ENCODE measurements at places on chromosomes 11 and 22. TPM values are rescaled to one million over a fixed set of nuclear protein-coding genes. Genes with fewer than 3 reads are reported as not detected.

Gene UPK3A
- total RNA-seq: not detected

GRCh38 chr22:22710719-22711531 is 66.5 kb downstream of the GGTLC2 start:
- no peaks in the 10 kb centered on the region for H3K27me3 ChIP-seq
- no peaks in the 10 kb centered on the region for H3K4me1 ChIP-seq
- peak; percentile 85 for DNase-seq
- H3K4me3 ChIP-seq: no peak overlapping the region
- H3K36me3 ChIP-seq: no peaks in the 10 kb centered on the region

Gene MRGPRD
- not detected for total RNA-seq

DNA sequence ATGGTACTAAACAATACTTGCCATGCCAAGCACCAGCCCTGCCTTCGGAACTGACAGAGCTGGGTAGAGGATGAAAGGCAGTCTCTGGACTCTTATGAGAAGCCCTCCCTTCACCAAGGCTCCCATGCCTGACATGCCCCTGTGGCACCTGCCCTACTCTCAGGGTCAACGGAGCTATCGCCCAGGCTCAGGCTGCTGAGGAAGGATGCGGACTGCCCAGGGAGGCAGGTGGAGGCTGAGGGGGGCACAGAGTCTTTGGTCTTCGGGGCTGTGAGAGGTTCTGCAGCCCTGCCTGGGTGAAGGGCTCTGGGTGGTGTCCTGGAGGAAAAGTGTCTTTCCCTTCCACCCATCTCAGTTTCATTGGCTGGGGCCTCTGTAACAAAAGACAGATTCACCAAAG is 290.8 kb upstream of the B3GAT1 start:
- no peak for DNase-seq
- H3K4me3 ChIP-seq: no peak overlapping the region
- H3K27ac ChIP-seq: no peak overlapping the region
- H3K4me1 ChIP-seq: no peaks in the 10 kb centered on the region
- peaks cover 11% of the 10 kb centered on the region for H3K27me3 ChIP-seq

GRCh38 chr11:118012083-118012669 is 26.0 kb downstream of the IL10RA start:
- no peaks in the 10 kb centered on the region for H3K27me3 ChIP-seq
- H3K4me1 ChIP-seq: peaks cover 96% of the 10 kb centered on the region
- DNase-seq: peak; percentile 48
- H3K36me3 ChIP-seq: peaks cover 19% of the 10 kb centered on the region

DNA sequence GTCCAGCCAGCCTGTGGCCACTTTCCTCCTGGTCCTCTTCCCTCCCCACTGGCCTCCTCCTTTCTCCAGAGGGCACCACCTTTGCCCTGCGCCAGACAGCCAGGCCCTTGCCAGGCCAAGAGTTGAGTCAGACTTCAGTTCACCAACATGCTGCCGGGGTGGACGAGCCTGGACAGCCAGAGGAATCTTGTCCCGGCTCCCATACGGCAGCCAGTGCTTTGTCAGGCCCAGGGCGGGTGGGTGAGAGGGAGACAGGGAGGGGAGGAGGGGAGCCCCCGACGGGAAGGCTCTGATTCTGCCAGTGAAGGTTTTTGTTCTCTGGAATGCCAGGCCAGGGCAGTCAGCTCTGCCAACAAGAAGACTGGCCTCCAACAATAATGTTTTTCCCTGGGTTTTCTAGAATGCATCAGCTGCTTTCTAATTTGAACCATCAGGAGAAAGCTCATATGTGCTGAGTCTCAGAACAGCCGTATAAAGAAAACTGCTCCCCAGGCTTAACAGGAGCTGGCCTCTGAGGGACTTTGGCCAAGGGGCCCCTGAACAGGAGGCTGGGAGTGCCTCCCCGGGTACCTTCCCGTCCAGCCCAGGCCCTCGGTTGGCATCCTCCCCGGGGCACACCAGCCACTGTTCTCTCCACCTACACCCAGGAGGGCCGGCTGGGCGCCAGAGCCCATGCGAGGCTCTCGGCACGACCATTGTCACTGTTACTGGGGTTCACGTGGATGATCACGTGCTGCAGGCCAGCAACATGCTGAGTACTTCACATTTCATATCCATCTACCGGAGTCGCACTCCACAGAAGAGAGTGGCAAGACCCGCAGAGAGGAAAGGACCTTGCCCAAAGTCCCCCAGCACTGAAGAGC is 28.6 kb downstream of the LIF start:
- peak overlapping the region; percentile 41 for H3K27ac ChIP-seq
- H3K4me3 ChIP-seq: no peak overlapping the region
- no peaks in the 10 kb centered on the region for H3K36me3 ChIP-seq
- no peaks in the 10 kb centered on the region for H3K27me3 ChIP-seq

Gene TRPC6
- not detected for total RNA-seq

- peaks cover 6% of the 10 kb centered on the region for H3K4me1 ChIP-seq
- H3K27ac ChIP-seq: no peak overlapping the region
- peaks cover 12% of the 10 kb centered on the region for H3K27me3 ChIP-seq
These were observed 2.1 kb upstream of the GNAZ start for GRCh38 chr22:23068096-23068831.

DNA sequence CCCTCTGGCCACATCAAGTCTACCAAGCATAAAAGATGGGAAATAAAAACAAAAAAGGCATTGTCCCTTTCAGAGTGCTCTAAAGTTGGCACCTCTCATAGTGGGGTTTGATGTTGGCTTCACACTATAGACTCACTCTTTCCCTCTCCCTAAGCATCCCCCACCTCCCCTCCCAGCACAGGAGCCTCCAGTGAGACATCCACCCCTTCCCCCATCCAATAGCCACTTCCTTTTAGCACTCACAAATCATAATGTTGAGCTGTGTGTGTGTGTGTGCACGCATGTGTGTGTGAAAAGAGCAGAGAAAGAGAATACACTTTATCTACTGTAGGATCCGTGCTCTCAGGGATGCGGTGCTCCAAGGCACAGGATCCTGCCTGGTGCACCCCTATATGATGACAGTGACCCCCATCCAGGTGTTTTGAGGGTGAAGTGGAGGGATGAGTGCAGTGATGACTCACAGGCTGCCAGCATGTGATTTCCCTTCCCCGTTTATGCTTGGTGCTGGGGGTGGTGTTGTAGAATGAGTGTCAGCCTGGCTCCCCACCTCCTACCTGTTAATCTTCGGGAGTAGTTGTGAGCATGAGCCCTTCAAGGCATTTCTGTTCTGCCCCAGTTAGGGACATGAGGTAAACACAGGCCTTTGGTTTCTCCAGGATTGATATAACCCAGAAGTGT is 235.2 kb upstream of the B3GAT1 start:
- no peaks in the 10 kb centered on the region for H3K36me3 ChIP-seq
- peak; percentile 15 for DNase-seq
- H3K27ac ChIP-seq: no peak overlapping the region
- H3K4me1 ChIP-seq: peaks cover 3% of the 10 kb centered on the region
- H3K27me3 ChIP-seq: peaks cover 9% of the 10 kb centered on the region

Gene TPBGL
- total RNA-seq: 0.18 TPM

- no peaks in the 10 kb centered on the region for H3K36me3 ChIP-seq
- no peak overlapping the region for H3K4me3 ChIP-seq
- no peak for DNase-seq
- peaks cover 18% of the 10 kb centered on the region for H3K27me3 ChIP-seq
- H3K4me1 ChIP-seq: no peaks in the 10 kb centered on the region
These were observed 56.6 kb upstream of the SLC22A12 start for GRCh38 chr11:64534391-64534801.

- no peaks in the 10 kb centered on the region for H3K27me3 ChIP-seq
- no peak overlapping the region for H3K4me3 ChIP-seq
- H3K36me3 ChIP-seq: no peaks in the 10 kb centered on the region
- no peak for DNase-seq
- H3K27ac ChIP-seq: no peak overlapping the region
These were observed 22.8 kb upstream of the GUCY1A2 start for GRCh38 chr11:107041088-107041444.

Gene GLYATL1
- total RNA-seq: not detected

Gene PKNOX2
- total RNA-seq: not detected

Gene KDELR3
- total RNA-seq: 2.1 TPM

Gene DAGLA
- total RNA-seq: not detected

- no peaks in the 10 kb centered on the region for H3K4me1 ChIP-seq
- no peak overlapping the region for H3K27ac ChIP-seq
- no peak for DNase-seq
- H3K27me3 ChIP-seq: peaks cover 4% of the 10 kb centered on the region
- no peaks in the 10 kb centered on the region for H3K36me3 ChIP-seq
These were observed 51.6 kb upstream of the DEUP1 start for GRCh38 chr11:93278976-93279375.

Gene SCGB2A2
- not detected for total RNA-seq

Gene PHOX2A
- not detected for total RNA-seq

DNA sequence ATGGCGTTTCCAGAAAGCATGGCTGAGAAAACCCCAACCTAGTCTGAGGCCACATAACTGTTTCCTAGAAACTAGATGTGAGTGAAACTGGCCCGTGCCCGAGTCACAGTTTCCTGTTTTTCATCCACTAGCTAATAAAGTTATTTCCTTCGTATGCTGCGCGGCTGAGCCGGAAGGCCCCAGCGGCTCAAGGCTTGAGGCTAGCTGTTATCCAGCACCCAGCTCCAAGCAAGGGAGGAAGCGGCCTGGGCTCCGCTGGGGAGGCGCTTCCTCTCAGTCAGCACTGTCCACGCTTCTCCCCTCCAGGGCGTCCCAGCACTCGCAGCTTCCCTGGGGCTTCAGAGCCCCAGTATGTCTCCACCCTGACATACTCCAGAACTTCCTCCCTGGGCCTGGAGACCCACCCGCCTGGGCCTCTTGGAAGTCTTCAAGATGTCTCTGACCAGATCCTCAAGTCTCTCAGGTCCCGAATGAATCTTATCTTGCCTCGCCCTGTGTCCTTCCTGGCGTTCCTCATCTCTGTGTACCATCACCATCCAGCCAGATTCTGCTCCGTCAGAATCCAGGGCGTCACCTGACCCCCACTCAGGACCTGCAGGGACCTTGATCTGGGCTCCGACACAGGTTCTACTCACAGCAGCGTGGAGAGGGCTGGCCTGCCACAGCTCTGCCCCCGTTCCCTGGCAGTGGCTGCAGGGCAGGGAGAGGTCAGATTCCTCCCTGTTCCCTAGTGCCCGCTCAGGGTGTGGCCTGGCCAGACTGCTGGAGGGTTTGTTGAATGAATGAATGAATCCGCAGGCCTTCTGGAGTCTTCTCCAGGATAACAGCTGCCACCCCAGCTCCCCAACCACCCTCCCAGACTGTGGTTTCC is 81.9 kb downstream of the LRRC32 start:
- no peak overlapping the region for H3K4me3 ChIP-seq
- peak overlapping the region; percentile 84 for H3K27ac ChIP-seq
- no peaks in the 10 kb centered on the region for H3K36me3 ChIP-seq
- peaks cover 7% of the 10 kb centered on the region for H3K27me3 ChIP-seq

Gene MIOX
- total RNA-seq: 0.29 TPM

DNA sequence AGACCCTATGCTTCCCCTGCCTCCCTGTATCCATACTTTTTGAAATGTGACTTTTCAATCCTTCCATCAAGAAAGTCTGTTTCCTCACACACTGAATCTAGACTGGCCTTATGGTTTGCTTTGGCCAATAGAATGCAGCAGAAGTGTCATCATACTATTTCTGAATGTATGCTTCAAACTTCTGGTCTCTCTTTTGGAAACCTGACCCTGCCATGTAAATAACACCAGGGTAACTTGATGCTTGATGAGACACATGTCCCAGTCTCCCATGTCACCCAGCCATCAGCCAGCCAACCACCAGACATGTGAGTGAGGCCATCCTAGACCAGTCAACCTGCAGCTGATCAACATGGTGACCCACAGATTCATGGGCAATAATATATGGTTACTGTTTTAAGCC is 29.7 kb upstream of the CAVIN3 start:
- DNase-seq: no peak
- H3K36me3 ChIP-seq: no peaks in the 10 kb centered on the region

DNA sequence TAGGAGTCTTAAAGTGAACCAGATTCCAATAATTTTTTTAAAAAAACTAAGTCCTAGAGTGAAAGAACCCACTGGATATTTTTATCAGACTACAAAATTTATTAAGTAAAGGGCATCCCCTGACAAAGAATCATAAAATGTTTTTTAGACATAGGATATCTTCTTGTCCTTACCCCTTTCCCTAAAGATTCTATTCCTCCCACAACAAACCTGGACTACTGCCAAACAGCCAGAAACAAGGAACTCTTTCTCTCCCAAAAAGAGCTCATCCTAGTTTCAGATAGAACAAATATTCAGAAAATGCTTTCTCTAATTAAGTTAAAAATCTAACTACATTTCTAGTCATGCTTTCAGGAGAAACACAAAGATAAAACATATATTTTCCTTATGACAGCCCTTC is 327.1 kb downstream of the FAM181B start:
- no peak overlapping the region for H3K27ac ChIP-seq
- no peaks in the 10 kb centered on the region for H3K27me3 ChIP-seq
- no peaks in the 10 kb centered on the region for H3K36me3 ChIP-seq
- H3K4me1 ChIP-seq: no peaks in the 10 kb centered on the region
- no peak for DNase-seq
- no peak overlapping the region for H3K4me3 ChIP-seq

Gene SCN4B
- total RNA-seq: 0.72 TPM

DNA sequence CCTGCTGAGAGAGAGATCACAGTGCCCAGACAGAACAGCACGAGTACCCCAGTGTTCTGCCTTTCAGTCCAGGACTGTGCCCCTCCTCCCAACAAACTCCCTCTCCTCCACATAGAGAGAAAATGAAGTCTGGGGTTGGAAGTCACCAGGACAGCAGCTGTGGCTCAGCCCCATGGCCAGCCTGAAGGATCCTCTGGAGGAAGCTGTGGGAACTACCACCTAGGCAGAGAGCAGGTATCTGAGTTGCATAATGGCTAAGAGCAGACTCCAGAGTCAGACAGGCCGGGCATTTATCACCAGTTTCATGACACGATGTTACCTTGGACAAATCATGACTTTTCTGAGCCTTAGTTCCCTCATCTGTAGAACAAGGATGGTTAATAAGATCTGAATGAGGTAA is 61.2 kb upstream of the RRAS2 start:
- H3K27ac ChIP-seq: no peak overlapping the region
- no peaks in the 10 kb centered on the region for H3K27me3 ChIP-seq
- H3K36me3 ChIP-seq: no peaks in the 10 kb centered on the region
- DNase-seq: no peak
- peaks cover 35% of the 10 kb centered on the region for H3K4me1 ChIP-seq

DNA sequence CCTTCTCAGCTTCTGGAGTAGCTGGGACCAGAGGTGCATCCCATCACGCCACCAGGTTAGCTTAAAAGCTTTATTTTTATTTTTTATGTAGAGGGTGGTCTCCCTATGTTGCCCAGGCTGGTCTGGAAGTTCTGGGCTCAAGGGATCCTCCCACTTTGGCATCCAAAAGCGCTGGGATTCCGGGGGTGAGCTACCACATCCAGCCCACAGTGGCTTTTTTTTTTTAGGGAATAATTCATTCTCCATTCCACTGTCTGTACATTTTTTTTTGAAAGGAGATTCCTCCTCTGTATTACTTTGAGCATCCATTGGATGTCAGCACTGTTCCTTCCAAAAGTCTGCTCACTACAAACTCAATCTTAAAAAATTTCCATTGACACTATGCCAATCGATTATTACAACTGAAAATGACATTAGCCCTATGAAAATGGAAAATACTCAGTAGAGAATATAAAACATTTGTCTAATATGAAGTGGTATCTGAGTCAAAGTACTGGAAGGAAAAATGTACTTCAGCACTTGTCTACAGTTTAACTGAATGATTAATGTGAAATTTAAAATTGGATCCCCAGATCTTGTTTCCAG is 1.3 kb upstream of the LPXN start:
- peaks cover 42% of the 10 kb centered on the region for H3K36me3 ChIP-seq
- H3K4me1 ChIP-seq: peaks cover 22% of the 10 kb centered on the region
- no peaks in the 10 kb centered on the region for H3K27me3 ChIP-seq
- no peak for DNase-seq

Gene EMID1
- 0.14 TPM for total RNA-seq

Gene C11orf52
- not detected for total RNA-seq

Gene MOGAT2
- total RNA-seq: not detected

All from activated CD8-positive, alpha-beta T cell treated with anti-CD3 and anti-CD28 coated beads for 36 hours (primary cell).